ENCODE measurements at places on chromosomes 1 and 21. TPM values are rescaled to one million over a fixed set of nuclear protein-coding genes. Genes with fewer than 3 reads are reported as not detected.

The COL16A1 gene
- 5.0 TPM for total RNA-seq

DNA sequence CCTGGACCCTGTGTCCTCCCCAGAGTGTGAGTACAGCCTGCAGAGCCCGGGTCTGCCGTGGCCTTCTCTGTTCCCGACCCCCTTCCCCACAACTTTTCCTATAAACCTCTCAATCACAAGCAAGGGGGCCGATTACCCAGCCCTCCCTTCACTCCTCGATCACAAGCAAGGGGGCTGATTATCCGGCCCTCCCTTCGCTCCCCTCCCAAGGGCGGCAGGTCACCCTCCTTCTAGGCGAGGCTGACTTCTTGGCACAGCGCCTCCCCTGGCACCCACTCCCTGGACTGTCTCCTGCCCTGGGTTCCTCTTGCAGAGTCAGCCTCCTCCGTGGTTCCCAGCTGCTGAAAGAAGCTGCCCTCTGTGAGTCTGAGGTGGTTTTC is 12.3 kb upstream of the LDLRAP1 start:
- no peak for DNase-seq

DNA sequence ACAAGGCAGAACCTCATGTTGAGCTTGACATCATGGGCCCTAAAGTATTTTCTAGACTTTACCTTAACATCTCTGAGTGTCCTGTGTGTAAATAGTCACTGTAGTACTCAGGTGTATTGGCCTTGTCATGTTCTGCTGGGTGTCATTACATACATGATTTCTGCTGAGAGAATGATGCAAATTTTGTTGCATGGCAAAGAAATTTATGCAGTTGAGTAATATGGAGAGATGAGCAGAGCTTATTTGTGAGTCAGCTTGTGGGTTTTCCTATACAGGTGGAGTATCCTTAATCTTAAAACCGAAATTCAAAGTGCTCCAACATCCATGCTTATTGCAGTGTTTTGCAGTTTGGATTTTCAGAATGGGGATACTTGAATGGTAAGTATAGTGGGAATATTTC is 36.6 kb downstream of the RGL1 start:
- peak; percentile 41 for DNase-seq

- no peak for DNase-seq
These were observed 88.9 kb upstream of the ABCD3 start for GRCh38 chr1:94329276-94329675.

DNA sequence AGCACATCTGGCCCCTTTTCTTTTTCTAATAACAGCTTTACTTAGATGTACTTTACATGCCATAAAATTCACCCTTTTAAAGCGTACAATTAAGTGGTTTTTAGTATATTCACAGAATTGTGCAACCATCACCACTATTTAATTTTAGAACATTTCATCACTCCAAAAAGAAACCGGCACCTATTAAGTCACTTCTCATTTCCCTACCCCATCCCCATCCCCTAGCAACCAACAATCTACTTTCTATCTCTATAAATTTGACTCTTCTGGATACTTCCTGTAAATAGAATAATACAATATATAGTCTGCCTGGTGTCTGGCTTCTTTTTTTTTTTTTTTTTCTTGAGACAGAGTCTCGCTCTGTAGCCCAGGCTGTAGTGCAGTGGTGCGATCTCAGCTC is 59.5 kb upstream of the ENAH start:
- DNase-seq, result no peak

The CYP4B1 gene
- not detected for total RNA-seq

The BTBD8 gene
- total RNA-seq, result 2.1 TPM

The NUDT17 gene
- total RNA-seq, result 2.4 TPM

The BACH1 gene
- total RNA-seq, result 21.1 TPM

GRCh38 chr1:67148516-67149178 is 13.9 kb upstream of the C1orf141 start:
- peak; percentile 33 for DNase-seq

DNA sequence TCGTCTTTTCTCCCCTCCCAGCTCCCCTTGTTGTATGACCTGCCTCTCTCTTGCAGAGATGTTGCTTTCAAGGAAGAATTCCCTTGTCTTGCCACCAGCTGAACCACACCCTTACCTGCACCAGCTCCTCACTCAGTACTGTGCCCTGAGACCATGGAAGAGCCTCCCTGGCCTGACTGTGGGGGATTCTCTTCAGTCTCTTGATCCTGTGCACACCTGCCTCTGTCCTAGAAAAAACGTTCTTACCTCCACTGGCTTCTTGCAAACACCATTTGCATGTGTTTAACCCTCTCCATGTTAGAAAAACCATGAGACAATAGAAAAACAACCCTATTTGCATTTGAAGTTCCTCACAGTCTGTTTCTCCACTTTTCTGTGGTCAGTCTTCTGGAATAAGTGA is 43.3 kb upstream of the FCRL4 start:
- DNase-seq, result no peak

GRCh38 chr1:232179896-232180778 is 449.8 kb downstream of the SIPA1L2 start:
- DNase-seq, result no peak

- DNase-seq, result no peak
These were observed 334.3 kb downstream of the NCAM2 start for GRCh38 chr21:21332492-21332891.

The OR2L2 gene
- total RNA-seq, result not detected

The CCDC181 gene
- total RNA-seq, result not detected

- DNase-seq, result no peak
These were observed 97.7 kb downstream of the CRYAA start for GRCh38 chr21:43266534-43266933.

DNA sequence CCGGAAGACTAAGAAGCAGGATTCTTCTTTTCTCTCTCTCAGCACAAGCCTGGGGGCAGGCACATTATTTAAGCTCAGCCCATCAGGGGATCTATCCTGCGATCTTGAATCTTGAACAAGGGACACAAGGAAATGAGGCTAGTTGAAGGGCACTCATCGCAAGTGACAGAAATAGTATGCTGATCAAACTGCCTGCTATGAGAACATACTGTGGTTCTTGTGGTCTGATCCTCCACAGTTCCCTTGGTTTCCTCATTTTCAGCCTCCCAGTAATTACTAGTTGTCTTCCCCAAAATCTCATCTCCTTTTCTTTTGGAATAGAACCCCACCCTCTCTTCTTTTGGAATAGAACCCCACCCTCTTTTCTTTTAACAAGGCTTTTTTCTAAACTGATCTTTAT is 6.5 kb downstream of the ANKRD45 start:
- no peak for DNase-seq

GRCh38 chr1:196976278-196976677 is 1.1 kb upstream of the CFHR5 start:
- DNase-seq, result no peak

DNA sequence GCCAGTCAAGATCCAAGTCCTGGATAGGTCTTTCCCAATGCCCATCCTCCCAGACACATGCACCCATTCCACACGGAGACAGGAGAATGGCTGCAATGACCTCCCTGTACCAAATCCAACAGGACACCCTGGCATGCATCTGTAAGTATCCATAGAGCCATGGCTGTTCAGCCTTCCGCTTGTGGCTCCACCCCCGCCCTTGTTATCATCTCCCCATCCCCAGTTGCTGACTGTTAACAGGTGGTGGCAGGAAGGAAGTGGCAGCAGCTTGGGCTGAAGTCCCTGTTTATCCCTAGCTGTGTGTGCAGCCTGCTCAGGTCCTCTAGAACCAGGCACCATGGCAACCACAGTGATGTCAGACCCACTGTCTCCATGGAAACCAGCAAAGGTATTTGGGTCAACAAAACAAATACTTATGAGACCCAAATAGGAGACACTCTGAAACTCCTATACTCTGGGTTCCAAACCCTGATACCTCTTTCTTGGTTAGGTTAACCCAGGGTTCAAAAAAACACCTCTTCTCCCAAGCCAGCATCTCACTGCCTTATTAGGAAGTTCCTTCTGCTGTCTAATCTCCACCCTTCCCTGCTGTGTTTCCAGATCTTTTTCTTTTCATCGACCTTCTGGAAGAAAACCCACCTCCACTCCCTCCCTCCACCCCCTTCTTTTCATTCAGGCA is 721 bp downstream of the PBXIP1 start:
- DNase-seq, result no peak

- peak; percentile 82 for DNase-seq
These were observed 5.3 kb upstream of the CDCP2 start for GRCh38 chr1:54158071-54158470.

The TEX38 gene
- not detected for total RNA-seq

DNA sequence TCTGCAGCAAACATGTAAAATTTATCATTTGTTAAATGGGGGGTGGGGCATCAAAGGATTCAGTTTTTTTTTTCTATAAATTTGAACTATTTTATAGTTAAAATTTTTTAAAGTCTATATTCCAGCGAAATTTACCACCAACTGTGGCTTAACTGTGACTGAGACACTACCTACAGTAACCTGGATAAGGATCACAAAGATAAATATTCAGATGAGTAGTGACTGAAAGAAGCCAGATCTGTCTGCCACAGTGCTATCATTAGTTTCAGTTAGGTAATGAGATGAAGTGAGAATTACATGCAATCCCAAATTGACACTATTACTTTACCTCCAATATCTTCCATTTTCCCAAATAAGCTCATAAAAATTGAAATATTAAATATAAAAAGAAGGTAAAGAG is 5.4 kb downstream of the SPATA6 start:
- no peak for DNase-seq

DNA sequence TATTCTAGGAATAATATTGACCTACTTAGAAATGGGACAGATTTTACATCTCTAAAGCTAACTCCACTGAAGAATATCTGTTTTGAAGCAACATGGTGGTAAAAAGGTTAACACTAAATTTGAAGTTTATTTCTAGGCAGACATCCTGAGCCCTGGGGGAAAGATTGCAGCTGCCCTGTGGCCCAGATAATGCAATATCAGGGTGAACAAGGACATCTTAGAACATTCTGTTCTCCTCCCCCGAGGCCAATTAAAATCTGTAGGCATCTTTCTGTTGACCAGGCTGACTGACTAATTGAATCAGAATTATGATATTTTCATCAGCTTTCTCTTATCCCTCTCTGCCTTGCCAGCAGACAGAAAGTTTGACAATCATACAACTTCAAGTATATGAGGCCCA is 149.8 kb upstream of the DUSP10 start:
- peak; percentile 27 for DNase-seq

The NPR1 gene
- 0.84 TPM for total RNA-seq

DNA sequence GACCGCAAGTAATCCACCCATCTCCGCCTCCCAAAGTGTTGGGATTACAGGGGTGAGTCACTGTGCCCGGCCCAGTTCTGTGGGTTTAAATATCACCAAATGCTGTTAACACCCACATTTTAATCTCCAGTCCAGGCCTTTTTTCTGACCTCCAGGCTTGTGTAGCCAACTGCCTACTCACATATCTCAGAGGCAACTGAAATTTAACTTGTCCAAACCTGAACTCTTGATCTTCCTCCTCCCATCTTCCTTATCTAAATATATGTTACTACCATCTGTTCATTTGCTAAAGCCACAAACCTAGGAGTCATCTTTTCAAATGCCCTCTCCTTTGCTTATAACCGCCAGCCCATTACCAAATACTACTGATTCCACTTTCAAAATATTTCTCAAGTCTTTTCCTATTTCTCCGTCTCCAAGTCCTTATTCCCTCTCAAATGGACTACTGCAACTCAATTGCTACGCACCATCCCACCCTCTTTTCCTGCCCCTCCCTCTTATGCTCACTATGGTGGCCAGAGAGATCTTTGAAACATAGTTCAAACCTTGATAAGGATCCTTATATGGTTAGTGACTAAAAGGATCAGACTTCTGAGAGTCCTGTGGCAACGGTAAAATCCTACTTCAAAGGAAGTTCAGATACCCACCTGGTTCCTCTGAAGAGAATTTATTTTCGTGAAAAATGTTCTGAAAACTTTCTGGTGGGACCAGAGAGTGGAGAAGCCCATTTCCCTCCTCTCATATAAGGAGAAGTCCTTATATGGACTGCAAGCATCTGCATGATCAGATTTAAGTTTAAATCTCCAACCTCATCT is 78.5 kb upstream of the CDC42BPA start:
- DNase-seq, result no peak

The LPAR3 gene
- total RNA-seq, result 13.0 TPM

- peak; percentile 93 for DNase-seq
These were observed 48.4 kb upstream of the SIPA1L2 start for GRCh38 chr1:232678185-232678886.
